GM12878 (cell line): ENCODE measurements at places on chromosomes 16 and 17. TPM values are rescaled to one million over a fixed set of nuclear protein-coding genes. Genes with fewer than 3 reads are reported as not detected.

Gene JUP
- total RNA-seq: 31.7 and 36.3 TPM in 2 replicates

Gene MYO1D
- 36.9 and 37.7 TPM in 2 replicates for total RNA-seq

Gene YPEL2
- total RNA-seq: 0.69 and 0.92 TPM in 2 replicates

DNA sequence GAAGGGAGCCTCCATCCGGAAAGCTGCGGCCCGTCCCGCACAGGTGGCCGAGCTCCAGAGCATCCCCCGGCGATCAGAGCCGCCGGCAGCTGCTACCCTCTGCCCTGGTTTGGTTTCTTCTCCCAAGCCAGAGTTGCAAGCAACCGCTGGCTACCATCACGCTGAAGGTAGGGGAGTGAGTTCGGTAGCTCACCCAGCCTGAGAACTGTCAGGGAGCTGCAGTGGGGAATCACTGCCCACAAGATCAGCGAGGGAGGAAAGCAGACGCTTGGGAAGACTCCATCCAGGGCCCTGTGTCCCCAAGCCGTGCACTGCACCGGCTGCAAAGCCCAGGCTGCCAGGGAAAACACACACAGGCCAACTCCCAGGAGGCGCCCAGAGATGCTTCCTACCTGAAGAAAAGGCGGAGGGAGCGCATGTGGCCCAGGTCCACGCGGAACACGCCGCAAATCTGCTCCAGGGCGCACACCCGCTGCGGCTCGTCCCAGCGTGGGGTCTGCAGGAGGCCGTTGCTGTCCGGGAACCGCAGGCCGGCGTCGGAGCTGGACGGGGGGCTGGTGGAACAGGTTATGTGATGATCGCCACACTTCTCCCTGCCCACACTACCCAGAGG is 83.3 kb downstream of the TBC1D16 start:
- DNase-seq: no peak

DNA sequence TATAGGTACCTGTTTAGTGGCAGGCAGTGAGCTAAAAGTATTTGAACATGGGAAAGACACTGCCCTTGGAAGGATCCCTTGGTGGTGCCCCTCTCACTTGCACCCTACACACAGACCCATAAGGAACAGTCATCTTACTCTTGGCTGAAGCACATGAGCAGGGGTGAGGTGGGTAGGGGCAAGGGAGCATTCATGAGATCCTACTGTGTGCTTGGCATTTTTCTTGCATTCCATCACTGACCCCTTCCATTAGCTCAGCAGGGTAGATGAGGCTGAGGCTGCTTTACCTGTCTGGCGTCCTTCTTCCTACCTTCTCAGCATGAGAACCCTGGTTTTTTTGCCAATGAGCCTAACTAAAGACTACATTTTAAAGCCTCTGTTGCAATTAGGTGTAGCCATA is 48.3 kb downstream of the CCT6B start:
- no peak for DNase-seq

- no peak for DNase-seq
Observed at GRCh38 chr17:38710985-38711384, 5.9 kb downstream of the MLLT6 start.

DNA sequence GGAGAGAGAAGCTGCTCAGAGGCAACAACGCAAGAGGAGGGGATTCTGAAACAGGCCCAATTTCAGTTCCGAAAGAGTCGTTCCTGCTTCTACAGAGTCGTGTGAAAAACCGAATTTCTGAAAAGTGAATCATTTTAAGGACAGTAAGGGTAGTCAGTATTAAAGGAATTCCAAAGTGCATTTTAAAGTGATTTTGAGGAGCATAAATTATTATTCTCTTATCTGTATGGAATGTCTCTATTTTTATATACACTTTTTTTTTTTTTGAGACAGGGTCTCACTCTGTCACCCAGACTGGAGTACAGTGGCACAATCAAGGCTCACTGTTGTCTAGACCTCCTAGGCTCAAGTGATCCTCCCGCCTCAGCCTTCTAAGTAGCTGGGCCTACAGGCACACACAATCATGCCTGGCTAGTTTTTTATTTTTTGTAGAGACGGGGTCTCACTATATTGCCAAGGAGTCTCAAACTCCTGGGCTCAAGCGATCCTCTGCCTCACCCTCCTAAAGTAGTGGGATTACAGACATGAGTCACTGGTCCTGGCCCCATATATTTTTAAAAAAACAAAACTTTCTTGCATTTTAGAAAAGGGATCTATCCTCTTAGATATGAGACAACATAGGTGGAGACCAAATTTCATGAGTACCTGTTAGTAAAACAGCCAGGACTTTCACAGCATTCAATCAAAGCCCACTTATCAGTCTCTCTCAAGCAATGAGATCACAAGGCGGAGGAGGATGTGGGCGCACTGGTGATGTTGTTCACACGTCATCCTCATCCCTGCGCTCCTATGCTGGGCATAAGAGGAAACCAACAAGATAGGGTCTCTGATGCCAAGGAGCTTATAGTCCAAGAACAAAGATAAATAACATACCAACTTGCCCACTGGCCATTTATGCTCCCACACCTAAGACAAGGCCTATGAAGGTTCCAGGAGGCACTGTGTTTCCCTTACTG is 53.2 kb downstream of the SMG6 start:
- DNase-seq: no peak

- no peak for DNase-seq
Observed at GRCh38 chr17:4994081-4994595, 3.2 kb downstream of the INCA1 start.

DNA sequence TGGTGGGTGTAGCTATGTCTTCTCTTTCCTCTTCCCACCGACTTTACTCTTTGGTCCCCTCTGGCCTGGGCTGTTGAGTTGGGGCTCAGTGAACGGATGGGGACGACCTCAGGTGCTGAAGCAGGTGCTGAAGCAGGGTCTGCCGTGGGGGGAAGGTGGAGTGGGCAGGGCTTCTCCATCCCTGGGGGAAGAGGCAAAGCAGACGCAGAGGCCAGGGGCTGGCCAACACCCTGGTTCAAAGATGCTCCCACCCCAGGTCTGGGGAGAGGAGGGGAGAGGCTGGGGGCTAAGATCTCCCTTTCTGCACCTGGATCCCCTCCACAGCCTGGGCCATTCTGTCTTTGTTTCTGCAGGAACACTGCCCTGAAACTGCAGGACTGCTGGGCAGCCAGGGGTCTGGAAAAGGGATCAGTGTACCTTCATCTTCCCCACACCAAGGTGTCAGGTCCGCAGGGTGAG is 22.9 kb downstream of the ALOX12B start:
- DNase-seq: no peak

- DNase-seq: no peak
Observed at GRCh38 chr16:66293207-66293735, 73.2 kb upstream of the CDH5 start.
